COR-L47 (cell line): ENCODE measurements at places on chromosomes 4 and X.

DNA sequence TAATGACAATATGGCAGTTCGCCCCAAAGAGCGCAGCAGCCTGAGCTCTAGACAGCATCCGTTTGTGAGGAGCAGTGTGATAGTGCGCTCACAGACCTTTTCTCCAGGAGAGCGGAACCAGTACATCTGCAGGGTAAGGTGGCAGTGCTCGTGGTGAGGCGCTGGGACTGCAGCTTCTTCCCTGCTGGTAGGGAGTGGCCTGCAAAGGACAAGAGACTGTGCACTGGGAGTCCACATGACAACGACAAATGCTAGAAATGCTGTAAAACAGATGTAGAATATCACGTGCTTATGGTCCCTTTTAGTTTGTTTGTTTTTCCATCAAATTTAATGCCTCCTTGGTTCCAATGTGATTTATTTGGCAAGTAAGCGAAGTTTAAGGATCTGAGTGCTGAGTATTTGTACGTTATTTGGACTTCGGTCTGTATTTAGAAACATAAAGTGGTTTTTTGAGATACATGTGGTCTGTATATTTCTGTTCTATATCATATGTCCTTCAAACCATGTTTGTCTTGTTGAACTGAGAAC, 35.8 kb downstream of the CLDN22 start:
- DNase-seq: no peak

GRCh38 chrX:43973249-43974099, at the start of gene NDP:
Gene NDP (minus strand): TSS chrX:43973390. CDS start chrX:43958645, 14,745 bp downstream.
- no peak for DNase-seq

- DNase-seq: no peak
Measured at GRCh38 chr4:182897601-182898478, 19.3 kb downstream of the DCTD start.

GRCh38 chrX:68462653-68463052, 29.4 kb upstream of the OPHN1 start:
- no peak for DNase-seq

- no peak for DNase-seq
Measured at GRCh38 chrX:148290931-148291330, 209.5 kb upstream of the AFF2 start.

DNA sequence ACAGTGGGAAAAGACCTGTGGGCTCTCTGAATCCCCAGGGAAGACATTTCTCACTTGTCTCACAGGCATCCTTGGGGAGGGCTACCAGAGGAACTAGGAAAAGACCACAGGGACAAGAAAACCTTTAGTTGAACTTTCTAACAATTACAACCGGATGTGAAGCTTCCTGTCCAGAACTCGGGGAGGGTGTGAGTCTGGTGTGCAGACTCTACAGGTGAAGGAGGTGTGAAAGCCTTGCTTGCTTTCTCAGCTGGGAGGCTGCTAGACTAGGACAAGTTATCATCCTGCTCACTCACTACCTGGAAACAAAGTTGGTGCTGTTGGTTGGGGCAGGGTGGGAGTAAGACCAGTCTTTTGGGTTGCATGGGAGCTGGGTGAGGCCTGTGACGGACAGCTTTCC, 158.5 kb upstream of the PBDC1 start:
- DNase-seq: no peak

GRCh38 chr4:2338754-2339457, 77.0 kb upstream of the MXD4 start:
- DNase-seq: no peak
